ENCODE measurements at places on chromosomes 4 and X.

DNA sequence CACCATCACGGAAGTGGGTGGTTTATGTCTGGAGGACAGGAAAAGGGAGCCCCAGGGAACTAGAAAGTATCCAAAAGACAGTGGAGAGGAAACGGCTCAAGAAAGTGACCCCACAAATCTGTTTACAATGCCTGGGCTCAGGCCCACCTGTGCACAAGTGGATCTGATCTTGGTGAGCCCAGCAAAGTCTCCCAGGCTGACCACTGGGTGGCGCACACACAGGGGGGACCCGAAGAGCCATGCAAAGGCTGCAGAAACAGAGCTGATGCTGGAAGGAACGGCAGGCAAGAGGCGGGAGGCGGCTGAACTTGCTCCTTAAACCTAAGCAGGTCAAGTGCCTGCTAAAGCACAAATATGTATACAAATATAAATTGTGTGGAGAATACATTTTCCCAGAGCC lies 9.6 kb downstream of the HAUS7 start:
- no peak for DNase-seq

GRCh38 chr4:87038837-87039615 lies 104.2 kb downstream of the AFF1 start:
- peak; percentile 94 for DNase-seq

- DNase-seq: no peak
Measured at GRCh38 chr4:118910221-118910620, 21.6 kb downstream of the SYNPO2 start.

GRCh38 chr4:4724321-4724720 lies 135.1 kb upstream of the MSX1 start:
- no peak for DNase-seq

DNA sequence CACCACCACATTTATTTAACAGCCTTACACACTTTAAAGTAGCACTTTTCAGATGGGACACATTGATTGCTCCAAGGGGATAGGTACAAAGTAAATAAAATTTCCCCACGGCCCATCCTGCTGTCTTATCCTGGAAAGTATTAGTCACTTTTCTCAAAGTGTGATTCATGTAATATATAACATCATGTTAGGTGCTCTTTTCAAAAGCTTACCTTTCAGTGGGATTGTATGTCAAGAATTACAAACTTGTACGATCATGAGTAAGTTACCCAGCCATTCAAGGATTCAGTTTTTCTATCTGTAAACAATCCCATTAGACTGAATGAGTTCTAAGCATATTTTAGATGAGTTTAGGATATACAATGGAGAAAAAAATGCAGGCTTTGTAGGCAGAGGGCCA lies 876.6 kb upstream of the GRID2 start:
- DNase-seq: no peak

- DNase-seq: no peak
Measured at GRCh38 chrX:110175146-110175545, 142.7 kb downstream of the AMMECR1 start.

- DNase-seq: no peak
Measured at GRCh38 chr4:3426465-3427133, 15.2 kb upstream of the HGFAC start.

- no peak for DNase-seq
Measured at GRCh38 chr4:137961051-137961438, 281.1 kb downstream of the SLC7A11 start.

GRCh38 chr4:10917566-10917965 lies 233.0 kb upstream of the CLNK start:
- no peak for DNase-seq

GRCh38 chr4:38647101-38647819 lies 16.7 kb upstream of the KLF3 start:
- DNase-seq: no peak

DNA sequence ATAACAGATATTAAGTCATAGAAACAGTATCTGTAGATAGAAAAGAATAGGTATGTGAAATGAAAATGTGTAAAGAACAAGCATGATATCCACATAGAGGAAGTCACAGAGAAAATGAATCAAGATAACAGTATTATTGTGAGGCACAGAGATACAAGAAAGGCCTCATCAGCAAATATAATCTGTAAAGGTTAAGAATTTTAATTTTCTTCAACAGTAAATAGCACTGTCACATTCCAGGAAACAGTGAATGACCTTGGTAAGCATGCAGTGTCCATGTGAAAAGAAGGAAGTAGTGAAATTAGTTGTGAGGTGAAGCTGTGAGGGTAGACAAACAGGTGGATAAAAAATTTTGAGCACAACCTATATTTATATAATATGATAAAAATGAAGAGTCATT lies 39.5 kb upstream of the NDST4 start:
- DNase-seq: no peak

DNA sequence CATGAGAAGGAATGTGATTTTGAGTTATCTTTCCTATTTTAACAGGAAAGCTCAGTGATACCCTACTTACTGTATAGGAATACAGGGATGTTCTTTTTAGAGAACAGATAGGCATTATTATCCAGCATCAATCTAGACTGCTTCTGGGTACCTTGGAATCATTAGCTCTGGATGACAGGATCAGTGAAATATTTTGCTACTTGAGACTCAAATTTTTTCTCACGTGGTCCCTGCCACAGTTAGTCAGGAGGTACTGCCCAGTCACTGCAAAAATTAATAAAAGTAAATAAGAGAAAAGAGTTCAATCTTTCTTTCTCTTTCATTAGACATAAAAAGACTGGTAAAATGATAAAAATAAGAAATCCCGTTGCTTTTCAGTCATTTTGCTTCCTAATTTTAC lies 5.5 kb downstream of the ZNF827 start:
- no peak for DNase-seq

GRCh38 chr4:91935217-91935616 lies 368.5 kb upstream of the GRID2 start:
- DNase-seq: no peak

GRCh38 chrX:12891171-12891570 lies 15.2 kb upstream of the TLR8 start:
- DNase-seq: no peak

GRCh38 chr4:155708782-155709181 lies 42.1 kb downstream of the GUCY1A1 start:
- no peak for DNase-seq

DNA sequence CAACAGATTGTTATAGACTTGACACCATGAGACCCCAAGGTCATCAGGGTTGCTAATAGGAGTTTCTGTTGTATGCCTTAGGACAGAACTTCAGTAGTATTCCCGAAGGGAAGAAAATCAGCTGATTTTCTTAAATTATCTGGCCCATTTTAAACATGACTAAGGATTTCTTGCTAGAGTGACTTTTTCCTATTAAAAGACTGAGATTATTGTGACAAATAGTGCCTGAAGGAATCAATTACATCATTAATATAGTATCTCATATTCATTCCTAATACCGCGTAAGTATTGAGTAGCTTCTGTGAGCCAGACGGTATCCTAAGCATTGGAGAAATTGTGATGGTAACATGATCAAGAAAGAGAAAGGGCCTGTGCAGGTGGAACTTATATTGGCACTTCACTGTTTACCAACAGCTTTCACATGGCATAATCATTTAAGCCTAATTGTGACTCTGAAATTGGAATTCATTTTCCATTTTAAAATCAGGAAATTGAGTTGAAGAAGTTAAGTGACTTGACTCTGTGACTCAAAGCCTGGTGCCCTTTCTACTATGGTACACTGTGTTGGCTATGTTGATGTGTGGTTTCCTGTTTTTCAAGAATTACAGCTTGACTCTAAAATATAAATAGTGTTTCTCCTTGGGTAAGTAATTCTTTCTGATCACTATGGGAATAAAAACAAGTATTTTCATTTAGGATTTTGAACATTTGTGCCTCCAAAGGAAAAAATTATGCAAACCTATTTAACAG lies 4.1 kb downstream of the AFF1 start:
- DNase-seq: no peak

DNA sequence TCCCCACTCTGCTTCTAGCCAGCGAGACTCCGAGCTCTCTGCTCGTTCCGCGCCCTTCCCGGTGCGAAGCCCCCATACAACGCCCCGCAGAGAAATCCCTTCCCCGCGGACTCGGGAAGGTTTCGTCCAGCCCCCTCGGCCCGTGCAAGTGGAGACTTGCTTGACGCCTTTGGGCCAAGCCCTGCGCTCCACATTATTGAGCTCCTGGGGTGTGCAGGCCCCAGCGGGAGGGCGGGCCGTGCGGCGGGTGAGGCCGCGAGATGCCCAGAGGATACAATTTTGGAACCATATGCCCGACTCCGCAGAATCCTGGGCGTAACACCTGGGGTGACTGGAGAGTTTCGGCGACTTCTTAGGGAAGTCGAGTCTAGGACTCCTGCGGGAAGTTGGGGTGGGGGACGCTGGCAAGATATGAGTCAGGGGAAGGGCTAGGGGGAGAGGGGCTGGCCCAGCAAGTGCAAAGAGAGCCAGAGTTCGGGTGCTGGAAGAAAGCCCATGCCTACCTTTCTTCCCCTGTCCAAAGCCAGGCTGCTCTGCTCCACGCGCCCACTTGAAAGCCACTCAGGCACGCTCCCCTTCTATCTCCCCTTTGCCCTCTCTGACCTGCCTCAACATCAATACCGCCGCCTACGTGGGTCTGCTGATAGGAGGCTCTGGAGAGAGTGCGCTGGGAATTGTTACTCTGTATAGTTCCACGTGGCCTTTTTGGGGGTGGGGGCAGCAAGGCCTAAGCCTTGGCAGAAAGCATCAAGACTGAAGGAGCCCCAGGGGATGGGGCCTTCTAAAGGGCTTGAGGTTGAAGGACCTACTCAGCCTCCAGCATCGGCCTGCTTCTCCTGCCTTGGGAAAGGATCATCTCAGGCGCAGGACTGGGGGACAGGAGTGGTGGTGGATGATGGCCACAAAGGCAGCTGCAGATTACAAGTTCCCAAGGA lies 1.2 kb upstream of the ELF4 start:
- DNase-seq: no peak

DNA sequence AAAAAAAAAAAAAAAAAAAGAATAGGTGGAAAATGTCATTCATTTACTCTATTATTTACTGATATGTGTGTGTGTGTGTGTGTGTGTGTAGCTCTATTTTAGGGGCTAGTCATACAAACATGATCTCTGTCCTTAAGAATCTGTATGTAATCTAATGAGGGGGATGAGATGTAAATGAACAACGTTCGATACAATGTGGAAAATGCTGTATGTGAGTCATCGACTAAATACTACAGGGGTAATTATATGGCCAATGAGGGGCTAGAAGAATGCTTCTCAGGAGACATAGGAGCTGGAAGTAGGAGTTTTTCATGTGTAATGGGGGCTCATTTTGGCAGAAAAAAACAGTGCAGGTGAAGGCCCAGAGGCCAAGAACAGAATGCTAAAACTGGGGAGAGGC lies 41.9 kb downstream of the LEF1 start:
- DNase-seq: no peak

DNA sequence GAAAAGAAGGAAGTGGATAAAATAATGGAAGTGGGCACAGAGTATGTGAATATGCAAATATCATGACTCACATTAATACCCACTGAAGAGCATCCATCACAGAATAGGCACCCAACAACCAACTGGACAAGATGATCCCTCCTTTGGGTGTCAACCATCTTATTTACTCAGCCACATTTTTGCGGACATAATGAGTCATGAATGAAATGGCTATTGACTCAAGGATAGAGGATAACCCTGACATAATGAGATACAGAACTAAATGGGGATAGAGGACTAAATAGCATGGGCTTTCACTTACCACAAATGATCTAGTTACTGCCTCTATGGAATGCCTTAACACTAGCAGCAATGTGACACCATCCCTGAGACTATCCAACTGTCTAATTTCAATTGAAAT lies 224.7 kb downstream of the ANTXR2 start:
- no peak for DNase-seq

DNA sequence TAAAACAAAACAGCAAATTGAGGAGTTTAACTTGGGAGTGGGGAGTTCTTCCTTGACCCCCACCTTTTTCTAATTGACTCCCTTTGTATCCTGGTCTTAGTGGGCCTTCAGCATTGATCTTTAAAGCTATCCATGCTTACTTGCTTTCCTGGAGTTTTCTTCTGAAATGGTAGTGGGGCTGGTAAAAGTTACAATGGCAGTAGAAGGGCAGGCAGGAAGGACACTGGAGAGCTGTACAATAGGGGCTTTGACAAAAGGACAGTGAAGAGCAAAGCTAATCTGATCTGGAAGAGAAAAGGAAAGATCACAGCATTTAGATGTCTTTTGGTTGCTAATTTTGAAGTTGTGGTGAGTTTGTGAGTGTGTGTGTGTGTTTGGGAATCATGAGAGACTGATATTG lies 111.5 kb downstream of the MID1 start:
- DNase-seq: no peak

DNA sequence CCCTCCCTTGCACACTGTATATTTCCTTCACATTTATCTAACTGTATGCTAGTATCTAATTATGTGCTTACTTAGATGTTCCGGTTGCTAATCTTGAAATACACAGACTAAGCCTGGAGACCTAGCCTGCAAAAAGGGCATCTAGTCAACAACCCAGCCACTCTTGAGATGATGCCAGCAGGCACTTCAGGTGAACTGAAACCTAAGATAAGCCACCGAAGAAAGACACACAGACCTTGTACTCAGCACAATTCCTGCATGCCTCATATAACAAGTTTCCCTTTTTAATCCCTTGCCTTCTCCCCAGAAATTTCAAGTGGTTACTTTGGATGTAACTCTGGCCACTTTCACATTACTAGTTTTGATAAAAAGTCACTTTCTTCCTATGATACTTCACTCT lies 2506.6 kb downstream of the ARAP2 start:
- no peak for DNase-seq

DNA sequence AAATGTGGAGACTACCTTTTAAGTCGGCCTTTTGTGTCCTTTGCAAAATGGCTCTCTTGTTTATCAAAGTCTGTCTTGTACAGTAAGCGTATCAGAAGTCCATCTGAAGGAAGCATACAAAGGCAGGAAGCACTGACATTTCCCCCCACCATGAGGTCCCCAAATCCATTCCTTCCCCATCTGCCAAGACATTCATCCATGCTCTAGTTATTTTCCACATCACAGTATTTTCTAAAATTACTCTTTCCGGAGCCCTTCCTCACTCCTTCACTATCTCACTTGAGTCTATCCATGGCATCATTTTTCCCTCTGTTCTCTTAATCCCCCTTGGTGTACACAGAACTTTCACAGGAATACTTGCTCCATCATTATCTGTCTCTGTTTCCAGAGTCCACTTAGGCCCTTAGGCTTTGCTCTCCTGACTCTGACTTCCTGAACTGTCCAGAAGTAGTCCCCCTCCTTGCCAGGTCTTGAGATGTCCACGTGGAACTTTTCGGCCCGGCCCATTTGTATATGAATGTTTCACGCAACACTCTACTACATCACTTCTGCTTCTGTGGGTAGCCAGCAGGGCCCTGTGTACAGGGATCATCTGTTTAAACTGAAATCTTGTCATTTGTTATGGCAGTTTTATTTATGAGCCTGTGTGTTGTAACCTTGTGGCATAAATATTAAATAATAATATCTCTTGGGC lies 2.1 kb downstream of the SEL1L3 start:
- DNase-seq: peak; percentile 79

GRCh38 chr4:123659730-123660129 lies 263.1 kb downstream of the SPRY1 start:
- DNase-seq: no peak

GRCh38 chrX:150365990-150366911 lies 3.1 kb downstream of the MAMLD1 start:
- peak; percentile 84 for DNase-seq

- DNase-seq: no peak
Measured at GRCh38 chr4:166798126-166798525, 436.2 kb downstream of the SPOCK3 start.
